Stimulated activated CD8-positive, alpha-beta memory T cell treated with anti-CD3 and anti-CD28 coated beads, Interleukin-4, amount 100 ng/mL, for 24 hours (primary cell): ENCODE measurements at places on chromosomes 13 and 19.

GRCh38 chr19:19381007-19381926 lies 24.2 kb upstream of the GATAD2A start:
- DNase-seq = no peak

DNA sequence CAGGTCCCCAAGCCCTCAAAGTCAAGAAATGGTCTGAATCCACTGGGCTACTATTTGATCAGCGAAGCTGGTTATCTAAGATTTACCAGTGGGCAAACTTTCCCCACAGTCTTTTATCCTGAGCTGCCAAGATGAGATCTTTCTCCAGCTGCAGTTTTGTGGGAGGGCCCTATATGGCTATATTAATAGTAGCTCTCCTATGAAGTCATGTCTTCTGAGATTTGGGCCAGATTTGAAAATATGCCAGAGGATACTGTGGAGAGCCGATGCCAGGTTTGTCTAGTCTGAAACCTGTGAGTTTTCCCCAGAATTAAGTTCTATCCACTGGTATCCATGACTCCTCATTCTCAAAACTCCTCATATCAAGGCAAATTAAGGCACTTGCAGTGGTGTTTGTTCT lies 173.2 kb downstream of the FLT1 start:
- no peak for DNase-seq

GRCh38 chr19:58434217-58434616 lies 5.7 kb downstream of the ZNF132 start:
- no peak for DNase-seq

- DNase-seq = no peak
Observed at GRCh38 chr13:105972306-105972721, 563.1 kb downstream of the EFNB2 start.

DNA sequence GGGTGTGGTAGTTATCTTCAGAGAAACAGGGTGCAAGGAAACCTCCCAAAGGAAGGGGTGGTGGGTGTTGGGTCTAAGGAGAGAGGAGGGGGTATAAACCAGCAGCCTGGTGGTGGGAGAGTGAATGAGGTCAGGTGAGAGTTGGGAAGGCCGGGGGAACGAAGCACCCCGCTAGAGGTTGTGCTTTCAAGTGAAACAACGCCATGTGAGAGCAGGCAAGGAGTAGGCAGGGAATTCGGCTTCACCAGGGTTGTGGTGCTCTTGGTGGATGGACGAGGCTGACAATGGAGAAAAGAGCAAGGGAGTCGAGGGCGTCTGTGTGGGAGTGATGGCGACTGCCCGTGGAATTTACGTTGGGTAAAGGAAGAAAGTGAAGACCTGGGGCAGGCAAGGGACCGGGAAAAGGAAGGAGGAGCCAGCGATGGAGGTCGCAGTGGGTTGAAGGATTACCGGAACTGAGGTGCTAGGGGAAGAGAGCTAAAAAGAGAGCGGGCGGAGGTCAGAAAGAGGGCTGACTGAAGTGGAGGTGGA lies 2.1 kb upstream of the MLNR start:
- DNase-seq = no peak

DNA sequence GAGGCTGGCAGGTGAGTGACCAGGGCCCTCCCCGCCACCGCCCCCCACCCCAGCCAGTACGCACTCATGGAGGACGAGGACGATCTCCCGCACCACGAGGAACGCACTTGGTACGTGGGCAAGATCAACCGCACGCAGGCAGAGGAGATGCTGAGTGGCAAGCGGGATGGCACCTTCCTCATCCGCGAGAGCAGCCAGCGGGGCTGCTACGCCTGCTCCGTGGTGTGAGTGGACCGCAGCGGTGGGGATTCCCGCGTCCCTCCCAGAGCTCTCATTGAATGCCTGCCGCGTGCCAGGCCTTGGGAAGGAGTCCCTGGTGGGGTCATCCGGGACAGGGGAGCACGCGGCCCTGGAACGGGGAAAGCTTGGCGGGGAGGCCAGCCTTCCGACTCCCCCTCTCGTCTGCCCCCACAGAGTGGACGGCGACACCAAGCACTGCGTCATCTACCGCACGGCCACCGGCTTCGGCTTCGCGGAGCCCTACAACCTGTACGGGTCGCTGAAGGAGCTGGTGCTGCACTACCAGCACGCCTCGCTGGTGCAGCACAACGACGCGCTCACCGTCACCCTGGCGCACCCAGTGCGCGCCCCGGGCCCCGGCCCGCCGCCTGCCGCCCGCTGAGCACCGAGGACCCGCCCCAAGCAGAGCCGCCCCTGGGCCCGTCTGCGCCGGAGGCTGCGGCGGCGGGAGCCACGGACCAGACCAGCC lies 4.8 kb upstream of the IFI30 start:
- DNase-seq = no peak

- DNase-seq = no peak
Observed at GRCh38 chr13:109400209-109400608, 386.2 kb downstream of the IRS2 start.

DNA sequence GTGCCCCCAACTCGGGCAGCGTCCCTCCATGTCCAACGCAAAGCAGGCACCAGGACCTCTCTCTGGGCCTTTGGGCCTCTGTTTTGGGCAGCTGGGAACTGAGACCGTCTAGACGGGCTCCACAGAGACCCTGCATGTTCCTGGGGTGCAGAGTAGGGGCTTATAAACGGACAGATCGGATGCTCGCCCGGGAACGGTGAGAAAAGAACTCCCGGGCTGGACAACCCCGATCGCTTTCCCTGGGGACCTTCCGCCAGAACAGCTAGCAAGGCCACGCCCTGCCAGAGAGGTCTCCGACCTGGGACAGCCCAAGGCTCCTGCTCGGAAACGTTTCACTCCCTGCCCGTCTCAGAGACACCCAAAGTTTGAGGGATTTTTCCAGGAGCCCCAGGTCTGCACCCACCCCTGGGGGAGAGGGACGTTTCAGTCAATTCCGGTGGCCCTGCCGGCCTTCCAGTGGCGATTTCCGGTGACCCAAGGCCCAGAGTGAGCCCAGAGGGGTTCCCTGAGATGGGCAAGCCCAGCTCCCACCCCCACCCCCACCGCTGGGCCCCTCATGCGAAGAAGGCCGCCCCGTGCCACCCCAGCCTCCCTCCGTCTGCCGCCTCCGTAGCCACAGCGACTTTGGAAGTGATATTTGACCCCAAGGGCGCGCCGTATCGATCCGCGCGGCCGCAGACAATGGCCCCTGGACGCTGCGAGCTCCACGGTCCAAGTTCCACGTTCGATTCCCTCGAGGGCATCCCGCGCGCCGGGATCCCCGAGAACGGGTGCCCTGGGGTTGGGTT lies 1.7 kb downstream of the NR2F6 start:
- DNase-seq = no peak

DNA sequence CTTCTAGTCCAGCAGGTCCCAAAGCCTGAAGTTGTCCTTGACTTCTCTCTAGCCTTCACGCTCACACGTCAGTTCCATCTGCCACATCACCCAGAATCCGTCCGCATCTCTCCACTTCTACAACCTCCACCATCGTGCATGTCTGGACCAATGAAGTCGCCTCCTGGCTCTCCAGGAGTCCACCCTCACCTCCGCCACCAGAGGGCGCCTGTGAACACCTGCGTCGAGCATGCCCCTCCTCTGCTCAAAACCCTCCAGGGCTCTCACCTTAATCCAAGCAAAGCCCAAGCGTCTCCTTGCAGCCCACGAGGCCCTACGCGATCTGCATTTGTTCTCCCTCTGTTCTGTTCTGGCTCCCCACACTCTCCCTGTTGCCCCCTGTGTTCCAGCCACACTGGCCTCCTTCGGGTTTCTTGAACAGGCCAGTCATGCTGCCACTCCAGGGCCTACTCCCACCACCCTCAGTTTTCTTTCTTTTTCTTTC lies 3.7 kb downstream of the USHBP1 start:
- peak; percentile 81 for DNase-seq

- DNase-seq = no peak
Observed at GRCh38 chr19:17393002-17393401, 994 bp downstream of the CCDC194 start.

GRCh38 chr19:6125571-6125989 lies 9.9 kb upstream of the ACSBG2 start:
- peak; percentile 34 for DNase-seq

DNA sequence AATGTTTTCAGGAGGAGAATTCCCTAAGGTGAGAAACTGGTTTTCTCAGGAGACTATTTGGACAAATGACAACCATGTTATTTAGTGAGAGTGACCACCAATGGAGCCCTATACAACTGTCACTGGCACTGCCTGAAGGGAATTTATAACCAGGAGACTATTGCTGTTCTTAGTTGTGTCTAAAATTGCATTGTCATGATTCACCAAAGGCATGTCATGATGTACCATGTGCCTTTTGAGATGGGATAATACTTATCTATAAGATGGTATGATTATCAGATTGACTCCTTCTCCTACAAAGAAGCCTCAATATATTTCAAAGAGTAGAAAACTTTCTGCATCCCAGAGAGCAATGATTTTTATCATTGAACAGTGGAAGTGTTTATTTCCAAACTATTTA lies 739.4 kb upstream of the GPC6 start:
- DNase-seq = no peak

GRCh38 chr19:35609851-35610353 lies 2.6 kb upstream of the HAUS5 start:
- DNase-seq = no peak
